ENCODE measurements at places on chromosomes 6 and 20.
A peak's percentile ranks its signal among the peaks of the same experiment; 100 is the strongest.

- DNase-seq = no peak
Measured at GRCh38 chr6:55034752-55035151, 139.6 kb upstream of the HCRTR2 start.

DNA sequence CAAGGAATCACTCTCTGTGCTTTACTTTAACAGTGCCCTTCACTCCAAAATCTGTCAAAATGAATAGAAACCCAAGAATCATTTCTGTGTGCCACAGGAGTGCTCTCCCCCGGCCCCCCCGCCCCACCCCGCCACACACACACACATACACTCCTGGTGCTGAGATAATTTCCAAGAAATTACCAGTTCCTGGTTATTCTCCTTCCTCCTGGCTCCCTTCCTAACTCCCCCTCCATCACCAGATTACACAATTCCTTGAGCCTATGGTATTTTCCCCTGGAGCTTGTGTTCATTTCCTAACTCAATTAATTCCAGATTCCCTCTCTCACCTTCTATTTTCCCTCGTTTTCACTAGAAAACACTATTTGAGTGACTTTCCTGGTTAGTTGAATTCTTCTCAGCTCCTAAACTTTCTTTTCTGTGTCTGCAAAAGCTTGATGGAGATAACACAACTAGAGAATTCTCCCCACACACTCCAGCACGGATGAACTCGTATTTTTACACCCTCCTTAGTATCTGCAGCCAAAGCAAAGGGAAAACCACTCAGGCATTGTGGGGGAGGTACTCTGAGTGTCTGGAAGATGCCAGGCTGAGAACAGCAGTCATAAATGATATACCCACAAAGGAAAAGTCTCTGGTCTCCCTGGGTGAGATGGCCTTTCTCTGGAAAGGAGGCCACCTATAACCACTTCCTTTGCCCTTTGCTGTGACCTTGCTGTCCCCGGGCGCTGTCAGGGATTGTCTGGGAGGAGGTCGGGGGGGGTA lies 1.9 kb upstream of the SLC24A3 start:
- DNase-seq = no peak

GRCh38 chr20:53298911-53299310 lies 294.7 kb downstream of the ZNF217 start:
- no peak for DNase-seq

DNA sequence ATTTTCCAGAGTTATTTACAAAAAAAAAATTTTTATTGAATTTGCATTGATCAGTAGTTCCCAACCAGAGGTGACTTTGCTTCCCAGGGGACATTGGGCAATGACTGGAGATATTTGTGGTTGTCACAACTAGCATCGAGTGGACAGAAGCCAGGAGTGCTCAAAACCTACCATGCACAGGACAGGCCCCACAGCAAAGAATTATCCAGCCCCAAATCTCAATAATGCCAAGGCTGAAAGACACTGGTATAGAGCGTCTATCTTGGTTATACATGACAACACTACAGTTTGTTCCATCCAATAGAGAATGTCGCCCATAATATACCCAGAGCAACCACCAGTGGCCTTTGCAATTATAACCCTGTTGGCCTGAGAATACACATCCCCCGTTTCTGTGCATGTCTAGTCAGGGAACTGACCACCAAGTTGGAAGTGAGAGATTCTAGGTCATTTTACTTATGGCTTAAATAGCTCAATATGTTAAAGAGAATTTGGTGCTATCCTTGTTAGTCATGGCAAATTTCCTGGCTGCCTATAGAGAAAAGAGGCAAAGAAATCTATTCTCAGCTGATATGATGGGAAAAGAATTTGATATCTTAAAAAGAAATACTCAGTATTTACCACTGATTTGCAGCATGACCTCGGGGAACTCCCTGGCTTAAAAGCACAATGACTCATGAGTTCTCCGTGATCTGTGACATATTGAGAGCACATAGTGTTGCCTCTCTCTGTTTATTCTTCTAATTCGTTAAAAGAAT lies 76.0 kb upstream of the ADTRP start:
- DNase-seq = no peak

GRCh38 chr20:20821484-20822260 lies 109.2 kb upstream of the RALGAPA2 start:
- no peak for DNase-seq

- no peak for DNase-seq
Measured at GRCh38 chr20:8735674-8736073, 333.2 kb upstream of the PLCB4 start.

- no peak for DNase-seq
Measured at GRCh38 chr20:38298768-38299288, 5.1 kb upstream of the BPI start.

DNA sequence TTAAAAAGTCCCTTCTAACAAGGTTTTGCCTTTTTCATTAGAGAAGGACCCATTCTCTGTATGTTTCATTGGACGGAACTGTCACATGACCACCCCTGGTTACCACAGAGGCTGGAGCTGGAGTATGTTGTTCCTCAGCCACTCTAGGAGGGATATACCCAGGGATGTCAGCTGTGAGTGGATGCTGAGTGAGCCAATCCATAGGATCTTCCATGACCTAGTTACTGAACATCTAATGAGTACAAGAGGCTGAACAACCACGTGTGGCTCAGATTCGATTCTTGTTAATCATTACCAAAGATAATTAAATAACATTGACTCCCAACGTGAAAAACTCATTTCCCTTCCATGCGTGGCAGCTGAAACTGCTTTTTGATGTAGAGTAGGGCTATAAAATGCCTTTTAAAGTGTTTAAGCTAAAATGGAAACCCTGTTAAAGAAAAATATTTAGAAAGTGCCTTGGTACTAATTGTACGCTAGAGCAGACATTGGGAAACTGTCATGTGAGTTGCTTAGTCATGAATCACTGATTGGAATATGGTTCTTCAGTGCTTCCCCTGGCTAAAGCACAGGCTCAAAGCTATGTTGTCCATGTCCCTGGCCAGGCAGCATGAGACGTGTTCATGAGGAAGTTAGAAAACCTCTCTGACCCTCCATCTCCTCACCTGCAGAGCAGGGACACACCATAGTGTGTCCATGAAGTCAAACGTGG lies 256.1 kb downstream of the ZNF217 start:
- no peak for DNase-seq

- DNase-seq = no peak
Measured at GRCh38 chr6:25363427-25363826, 84.3 kb downstream of the CARMIL1 start.

GRCh38 chr20:9397928-9398327 lies 116.5 kb upstream of the LAMP5 start:
- DNase-seq = peak; percentile 76

- no peak for DNase-seq
Measured at GRCh38 chr6:107495196-107495643, 5.3 kb downstream of the SOBP start.

GRCh38 chr6:130611366-130611765 lies 215.8 kb upstream of the SMLR1 start:
- DNase-seq = no peak

GRCh38 chr6:110658631-110659211 lies 156.5 kb downstream of the CDK19 start:
- DNase-seq = no peak

- no peak for DNase-seq
Measured at GRCh38 chr6:18241208-18242038, 22.9 kb downstream of the DEK start.

DNA sequence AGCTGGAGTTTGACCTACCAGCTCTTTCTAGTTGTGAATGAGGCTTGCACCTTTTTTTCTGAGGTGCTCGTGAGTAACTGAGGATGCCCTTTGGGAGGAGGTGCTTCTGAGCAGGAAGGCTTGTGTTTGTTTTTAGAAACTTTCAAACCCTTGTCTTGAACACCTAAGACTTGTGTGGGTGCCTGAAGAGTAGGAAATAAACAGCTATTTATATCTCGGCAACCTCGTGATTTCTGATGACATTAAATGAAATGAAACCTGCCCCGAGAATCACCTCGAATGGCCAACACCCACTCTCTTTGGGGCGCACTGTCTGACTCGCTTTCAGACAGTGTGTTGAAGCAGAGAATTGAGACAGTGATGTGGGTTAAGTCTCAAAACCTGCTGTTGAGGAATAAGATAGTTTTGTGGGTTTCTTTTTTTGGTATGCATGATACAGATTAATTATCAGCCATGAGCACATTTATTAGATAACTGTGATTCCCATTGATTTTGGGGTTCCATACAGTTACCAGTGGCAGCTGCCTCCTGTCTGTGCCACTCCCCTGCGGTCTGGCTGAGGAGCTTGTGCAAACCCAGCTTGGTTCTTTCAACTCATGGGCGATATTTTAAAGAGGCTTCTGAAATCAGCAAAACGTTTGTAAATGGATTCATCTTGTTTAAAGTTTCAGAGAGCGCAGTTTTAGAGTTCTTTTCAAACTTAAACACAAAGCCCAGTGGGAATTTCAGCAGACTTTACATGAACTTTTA lies 8.4 kb downstream of the IRF4 start:
- DNase-seq = no peak

DNA sequence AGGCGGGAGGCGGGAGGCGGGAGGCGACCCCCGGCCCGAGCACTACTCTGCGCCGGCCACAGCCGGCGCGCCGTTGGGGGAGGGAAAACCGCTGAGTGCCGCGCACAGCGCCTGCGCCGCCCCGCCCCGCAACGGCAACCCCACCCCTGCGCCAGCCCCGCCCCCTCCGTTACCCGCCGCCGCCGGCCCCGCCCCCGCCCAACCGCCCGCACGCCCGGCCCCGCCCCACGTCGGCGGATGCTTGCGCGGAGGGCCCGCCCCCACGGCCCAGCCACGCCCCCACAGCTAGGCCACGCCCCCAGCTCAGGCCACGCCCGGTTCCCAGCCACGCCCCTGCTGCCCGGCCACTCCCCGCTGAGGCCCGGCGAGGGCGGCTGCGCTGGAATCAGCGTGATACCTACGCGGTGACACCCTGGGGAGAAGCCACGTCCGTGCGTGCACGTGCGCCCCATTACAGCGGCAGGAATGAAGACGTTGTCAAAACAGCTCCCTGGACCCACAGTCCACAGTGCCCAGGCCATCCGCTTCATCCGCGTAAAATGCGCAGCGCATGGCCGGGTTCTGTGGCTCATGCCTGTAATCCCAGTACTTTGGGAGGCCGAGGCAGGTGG lies at the start of gene TCFL5:
TSS of gene TCFL5 (minus strand) at position 97 of the 611 bp plus-strand sequence. CDS start 152 bp downstream, outside the sequence.
- peak; percentile 95 for DNase-seq

Measured in Karpas-422 (cell line).